ENCODE measurements at places on chromosomes 2 and 18.

GRCh38 chr2:222052934-222053367 is 245.8 kb downstream of the PAX3 start:
- no peak for DNase-seq

DNA sequence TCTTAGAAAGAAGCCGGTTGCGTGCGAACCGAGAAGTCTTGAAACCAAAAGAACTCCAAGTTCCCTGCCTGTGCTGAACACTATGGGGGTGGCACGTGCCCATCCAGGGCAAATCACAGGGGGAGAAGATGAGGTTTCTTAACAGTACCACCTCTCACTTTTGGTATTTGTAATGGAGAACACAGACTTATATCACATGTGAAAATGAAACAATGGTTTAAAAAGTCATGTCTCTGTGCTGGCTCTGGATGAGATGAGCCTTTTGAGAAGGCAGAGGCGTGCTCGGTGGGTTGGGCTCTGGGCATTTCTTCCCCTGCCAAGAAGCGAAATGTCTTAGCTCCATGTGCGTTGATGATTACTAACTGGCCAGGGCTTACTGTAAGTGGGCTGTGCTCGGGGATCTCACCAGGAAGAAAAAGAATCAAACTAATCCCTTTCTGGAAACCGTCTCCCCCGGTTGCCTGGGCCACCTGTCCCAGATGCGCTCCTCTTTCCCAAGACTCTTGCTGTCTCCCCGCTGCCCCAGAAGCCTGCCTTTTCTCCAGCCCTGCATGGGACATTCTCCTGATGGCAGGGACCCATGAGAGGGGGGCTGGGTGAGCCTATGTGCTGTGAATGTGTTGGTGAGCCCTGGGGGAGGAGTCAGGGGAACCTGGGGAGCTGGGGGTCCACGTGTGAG is 252.9 kb downstream of the PRKCE start:
- DNase-seq = no peak

GRCh38 chr2:455015-455705 is 167.3 kb upstream of the ALKAL2 start:
- no peak for DNase-seq

DNA sequence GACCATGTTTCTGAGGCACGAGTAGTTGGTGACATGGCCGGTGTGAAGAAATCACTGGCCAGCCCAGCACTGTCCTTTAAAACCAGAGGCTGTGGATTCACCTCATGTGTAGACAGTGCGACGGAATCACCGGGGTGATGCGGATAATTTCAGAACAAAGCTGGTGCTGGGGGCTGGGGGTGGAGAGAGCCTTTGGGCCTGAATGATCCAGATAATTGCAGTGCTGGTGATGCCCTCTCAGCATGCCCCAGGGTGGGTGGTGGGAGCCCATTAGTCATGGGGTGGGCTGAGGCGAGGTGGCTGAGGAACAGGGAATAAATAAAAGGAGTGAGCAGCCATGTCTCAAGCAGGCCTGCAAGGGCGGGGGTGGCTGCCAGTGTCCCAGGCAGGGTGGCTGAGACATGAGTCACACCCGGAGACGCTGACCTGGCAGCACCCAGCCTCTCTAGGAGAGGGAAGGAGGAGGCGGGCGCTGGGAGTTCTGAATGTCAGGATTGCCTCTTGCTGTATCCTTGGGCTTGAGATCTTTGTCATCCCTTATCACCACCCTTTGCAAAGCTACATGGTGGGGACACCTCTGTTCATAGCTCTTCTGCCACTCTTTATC is 151.1 kb upstream of the MSH6 start:
- DNase-seq = no peak

- no peak for DNase-seq
Measured at GRCh38 chr2:46200861-46201605, 96.2 kb upstream of the EPAS1 start.

DNA sequence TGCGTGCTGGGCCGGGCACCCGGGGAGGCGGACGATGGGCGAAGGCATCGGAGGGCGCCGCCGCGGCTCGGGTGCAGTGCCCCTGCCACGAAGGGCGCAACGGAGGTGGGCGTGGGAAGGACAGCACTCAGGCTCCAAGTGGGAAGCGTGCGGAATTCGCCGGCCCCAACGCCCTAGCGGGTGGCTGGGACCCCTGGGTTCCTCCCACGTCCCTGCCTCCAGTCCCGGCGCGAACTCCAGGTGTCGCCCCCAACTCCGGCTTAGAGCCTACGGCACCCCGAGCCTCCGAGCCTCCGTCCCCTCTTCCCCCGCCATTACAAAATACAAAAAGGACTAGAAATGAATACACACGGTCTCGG is 1.3 kb downstream of the CYP27C1 start:
- DNase-seq = no peak

GRCh38 chr2:149603248-149603647 is 15.7 kb upstream of the MMADHC start:
- DNase-seq = no peak

GRCh38 chr2:214808981-214809750 is at the start of gene BARD1:
BARD1 (minus strand) TSS chr2:214809683; CDS start chr2:214809569, 114 bp downstream.
- DNase-seq = peak; percentile 61

GRCh38 chr2:86358957-86359356 is 21.5 kb upstream of the REEP1 start:
- no peak for DNase-seq

DNA sequence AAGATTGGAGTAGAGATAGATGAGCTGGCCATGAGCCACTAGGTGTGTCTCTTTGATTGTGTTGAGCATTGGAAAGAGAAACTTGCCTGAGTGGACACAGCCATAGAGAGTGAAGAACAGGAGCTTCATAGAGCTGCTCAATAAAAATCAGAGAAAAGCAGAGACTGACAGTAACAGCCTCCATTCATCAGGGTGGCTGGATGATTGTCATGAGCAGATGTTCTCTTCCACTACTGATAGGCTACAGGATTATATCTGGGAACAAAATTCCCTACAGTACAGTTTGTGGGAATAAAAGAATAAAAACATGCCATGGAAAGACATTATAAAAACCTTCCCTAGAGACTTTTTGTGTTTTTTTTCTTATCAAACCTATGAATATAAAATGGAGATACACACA is 404.8 kb upstream of the ACVR2A start:
- no peak for DNase-seq

GRCh38 chr2:229642371-229642770 is 72.0 kb downstream of the DNER start:
- DNase-seq = no peak

DNA sequence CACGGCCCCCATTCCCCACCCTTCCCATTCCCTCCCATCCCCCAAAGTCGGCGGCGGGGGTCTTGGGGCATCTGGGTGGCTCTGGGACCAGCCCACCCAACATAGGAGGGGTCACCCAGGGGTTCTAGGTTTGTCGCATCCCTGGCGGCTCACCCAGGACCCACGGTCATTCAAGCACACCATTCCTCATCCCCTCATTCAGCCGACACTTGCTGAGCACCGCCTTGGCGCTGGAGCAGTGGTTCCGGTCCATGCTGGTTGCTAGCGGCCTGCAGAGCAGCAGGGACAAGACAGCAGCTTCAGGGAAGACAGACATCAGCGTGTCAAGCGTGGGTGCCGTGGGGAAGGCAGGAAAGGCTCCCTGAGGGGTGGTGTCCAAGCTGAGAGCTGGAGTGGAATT is 50.5 kb upstream of the OTOS start:
- no peak for DNase-seq

GRCh38 chr18:49376046-49376445 is 84.4 kb downstream of the DYM start:
- no peak for DNase-seq

DNA sequence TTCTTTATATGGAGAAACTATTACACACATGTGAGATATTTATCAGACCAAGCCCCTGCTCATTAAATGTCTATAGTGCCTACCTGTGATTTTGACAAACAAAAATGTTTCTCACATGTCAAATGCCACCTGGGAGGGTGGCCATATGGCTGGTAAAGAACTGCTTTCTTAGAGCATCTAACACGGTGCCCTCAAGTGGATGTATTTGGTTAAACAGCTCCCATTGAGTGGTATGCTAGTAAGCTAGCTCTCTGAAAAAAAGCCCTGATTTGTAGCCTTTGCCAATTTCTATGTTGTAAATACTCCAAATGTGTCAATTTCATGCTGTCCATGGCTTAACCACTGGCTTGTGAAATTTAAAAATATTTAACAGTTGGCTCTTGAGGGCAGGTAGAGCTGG is 94.6 kb downstream of the PMAIP1 start:
- peak; percentile 27 for DNase-seq

- DNase-seq = no peak
Measured at GRCh38 chr2:184215745-184216144, 382.6 kb upstream of the ZNF804A start.

GRCh38 chr2:127083819-127084503 is 23.0 kb downstream of the BIN1 start:
- no peak for DNase-seq

DNA sequence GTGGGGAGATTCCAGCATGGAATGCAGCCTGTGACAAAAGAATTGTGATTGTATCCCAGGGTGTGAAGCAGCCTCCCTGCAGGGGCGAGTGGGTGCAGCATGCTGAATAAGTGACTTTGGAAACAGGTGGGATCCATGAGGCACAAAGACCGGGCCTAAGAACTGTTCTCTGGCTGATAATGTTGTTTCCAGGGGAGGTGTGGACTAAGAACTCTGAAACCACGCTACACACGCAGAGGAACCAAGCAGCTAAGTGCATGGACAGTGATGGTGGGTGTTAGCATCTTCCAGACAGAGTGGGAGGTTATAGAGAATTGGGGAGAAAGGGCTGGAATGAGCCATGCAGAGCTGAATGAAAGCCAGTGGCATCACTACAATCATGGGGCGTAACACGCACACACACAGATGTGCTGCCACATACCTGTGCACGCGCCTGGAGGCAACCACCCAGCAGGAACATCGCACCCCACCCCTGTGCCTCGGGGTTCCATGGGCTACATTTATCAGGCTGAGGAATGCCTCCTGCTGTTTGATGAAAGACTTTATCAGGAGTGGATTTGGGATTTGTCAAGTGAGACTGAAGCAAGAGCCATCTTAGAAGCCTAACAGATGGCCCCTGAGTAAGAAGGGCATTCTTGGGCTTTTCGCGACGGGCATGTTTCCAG is 424.5 kb upstream of the SALL3 start:
- no peak for DNase-seq

GRCh38 chr2:71602581-71602980 is 149.2 kb downstream of the DYSF start:
- DNase-seq = no peak

GRCh38 chr2:69307579-69308064 is 79.4 kb downstream of the GFPT1 start:
- DNase-seq = no peak

DNA sequence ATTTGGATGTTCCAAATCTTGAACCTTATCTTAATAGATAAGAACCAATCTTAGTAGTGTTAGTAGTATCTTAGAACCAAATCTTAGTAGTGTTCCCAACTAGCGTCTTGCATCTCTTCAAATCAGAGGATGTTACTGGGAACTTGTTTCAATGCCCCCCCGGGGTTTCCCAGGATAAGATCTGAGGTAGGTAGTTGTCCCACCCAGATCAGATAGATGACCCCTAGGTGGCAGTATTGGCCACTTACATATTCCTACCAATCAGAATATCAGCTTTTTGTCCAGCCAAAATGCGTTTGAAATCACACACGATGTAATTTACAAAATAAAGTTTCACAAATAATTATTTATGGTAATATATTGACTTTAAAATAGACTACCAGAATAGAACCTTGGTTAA is 314.8 kb downstream of the MBD2 start:
- DNase-seq = no peak

DNA sequence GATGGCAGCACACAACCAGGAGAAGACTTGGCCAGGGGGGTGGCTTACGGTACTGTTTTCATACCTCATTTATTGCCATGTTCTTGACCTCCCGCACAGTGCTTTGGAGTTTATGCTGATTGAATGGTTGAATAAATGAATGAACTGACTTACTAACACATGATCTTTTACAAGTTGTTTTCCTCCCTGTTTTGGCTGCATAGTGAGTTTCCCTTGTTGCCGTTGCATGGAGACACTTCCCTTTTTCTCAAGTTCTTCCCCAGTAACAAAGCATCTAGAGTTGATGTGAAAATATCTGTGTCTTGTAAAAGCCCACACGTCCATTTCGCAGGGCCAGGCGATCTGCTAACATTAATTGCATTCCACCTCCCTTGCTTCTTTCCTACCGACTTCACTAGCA is 35.7 kb upstream of the RAB1A start:
- no peak for DNase-seq

- DNase-seq = no peak
Measured at GRCh38 chr2:10109311-10109710, 13.2 kb upstream of the RRM2 start.

DNA sequence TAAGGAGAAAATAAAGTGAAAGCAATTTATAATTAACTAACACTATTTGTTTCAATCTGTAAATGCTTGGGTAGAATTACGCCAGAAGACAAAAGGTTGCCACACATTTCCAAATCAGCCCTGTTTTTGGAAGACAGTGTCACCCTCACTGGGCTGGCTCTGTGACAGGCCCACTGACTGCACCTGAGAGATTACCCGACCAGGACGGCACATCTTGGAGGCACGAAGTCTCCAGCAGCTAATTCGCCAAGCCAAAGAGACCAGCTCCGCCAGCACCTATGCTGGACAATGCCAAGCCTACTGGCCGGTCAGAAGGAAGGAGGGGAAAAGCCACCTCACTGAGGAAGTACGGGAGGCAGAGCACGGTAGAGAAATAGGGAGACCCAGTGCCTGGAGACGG is 61.9 kb downstream of the CYB5A start:
- no peak for DNase-seq

DNA sequence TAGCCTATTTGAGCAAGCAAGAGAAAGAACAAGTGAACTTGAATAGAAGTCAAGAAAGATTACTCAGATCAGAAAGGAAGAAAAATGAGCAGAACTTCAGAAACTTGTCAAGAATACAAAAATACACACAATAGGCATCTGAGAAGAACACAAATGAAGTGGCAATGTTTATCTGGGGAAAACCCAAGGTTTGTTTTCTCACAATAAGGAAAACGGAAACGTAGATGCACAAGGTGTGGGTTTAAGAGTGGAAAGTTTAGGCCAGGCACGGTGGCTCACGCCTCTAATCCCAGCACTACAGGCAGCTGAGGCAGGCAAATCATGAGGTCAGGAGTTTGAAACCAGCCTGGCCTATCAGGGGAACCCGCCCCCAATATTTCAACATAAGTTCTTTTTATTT is 159.5 kb upstream of the GYPC start:
- no peak for DNase-seq

- DNase-seq = no peak
Measured at GRCh38 chr2:147501968-147502367, 342.9 kb upstream of the ACVR2A start.

GRCh38 chr2:29596584-29596983 is 324.8 kb downstream of the ALK start:
- DNase-seq = no peak

GRCh38 chr2:8196316-8196715 is 485.5 kb upstream of the ID2 start:
- DNase-seq = no peak

DNA sequence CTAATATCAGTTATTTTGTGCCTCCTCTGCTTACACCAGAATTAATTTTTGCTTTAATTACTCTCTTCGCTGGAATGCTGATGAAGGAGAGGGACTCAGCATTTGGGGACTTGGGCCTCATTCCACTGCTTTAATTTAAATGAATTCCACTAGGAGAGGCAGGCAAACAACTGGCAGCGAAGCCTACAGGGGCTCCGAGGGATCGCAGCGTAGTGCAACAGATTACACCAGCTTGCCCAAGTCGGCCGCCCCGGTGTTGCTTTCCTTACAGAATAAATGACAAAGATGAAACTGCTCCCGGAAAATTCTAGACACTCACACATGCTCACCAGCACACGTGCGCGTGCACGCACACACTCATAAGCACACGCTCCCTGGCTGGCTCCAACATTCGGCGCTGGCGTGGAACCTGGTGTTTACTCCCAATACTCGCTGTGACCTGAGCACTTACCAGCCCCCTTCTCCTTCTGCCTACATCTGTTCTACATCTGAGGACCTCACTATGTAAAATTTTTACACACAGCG is 175.4 kb downstream of the ZNF521 start:
- no peak for DNase-seq

Data from NCI-H1105 treated with DMSO at 0.1 percent for 48 hours (cell line).